Ureter (tissue), 1 donor: ENCODE measurements at places on chromosomes 3 and 15. TPM values are rescaled to one million over a fixed set of nuclear protein-coding genes. Genes with fewer than 3 reads are reported as not detected.

GRCh38 chr15:35697549-35698299 is 151.8 kb upstream of the DPH6 start:
- DNase-seq: no peak

The CCK gene
- total RNA-seq: not detected

The REC114 gene
- total RNA-seq: not detected

GRCh38 chr3:46749129-46749528 is 31.5 kb upstream of the PRSS50 start:
- no peak for DNase-seq

The DTX3L gene
- total RNA-seq: 42.1 TPM
